ENCODE measurements at places on chromosomes 3 and 15.
A peak's percentile ranks its signal among the peaks of the same experiment; 100 is the strongest.

GRCh38 chr3:134464689-134465365, 21.0 kb downstream of the ANAPC13 start:
- DNase-seq: no peak

GRCh38 chr3:196694202-196694638, 17.8 kb downstream of the CEP19 start:
- peak; percentile 40 for DNase-seq

DNA sequence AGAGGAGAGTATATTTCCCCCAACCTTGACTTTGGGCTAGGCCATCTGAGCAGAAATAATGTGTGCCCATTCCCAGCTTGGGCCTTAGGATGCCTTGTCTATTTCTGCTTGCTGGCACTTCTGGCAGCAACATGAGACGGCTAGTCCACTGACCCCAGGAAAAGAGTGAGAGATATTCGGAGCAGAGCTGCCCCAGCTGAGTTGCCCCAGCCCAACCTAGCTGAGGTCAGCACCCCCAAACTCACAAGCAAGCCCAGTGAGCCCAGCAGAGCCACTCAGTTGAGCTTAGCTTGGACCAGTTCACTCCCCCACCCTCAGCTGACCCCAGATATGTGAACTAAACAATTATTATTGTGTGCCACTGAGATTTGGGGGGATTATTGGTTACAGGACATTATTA, 20.2 kb downstream of the ITGA11 start:
- DNase-seq: no peak

DNA sequence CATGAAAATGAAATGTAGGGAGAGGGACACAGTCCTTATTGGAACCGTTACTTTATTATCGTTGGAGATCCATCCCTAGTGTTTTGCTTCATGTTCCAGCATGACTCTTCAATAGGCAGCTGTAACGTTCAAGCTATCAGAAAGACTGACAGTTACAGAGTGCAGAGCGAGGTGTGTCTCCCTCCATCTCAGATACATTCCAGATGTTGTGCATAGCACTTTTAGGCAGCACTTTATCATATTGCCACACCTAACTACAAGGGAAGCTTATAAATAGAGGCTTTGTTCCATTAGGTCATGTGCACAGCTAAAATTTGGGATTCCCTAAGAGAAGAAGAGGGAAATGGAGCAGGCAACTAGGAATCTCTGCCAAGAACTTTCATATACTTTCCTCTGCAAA, 1009.6 kb downstream of the ROBO2 start:
- DNase-seq: no peak

DNA sequence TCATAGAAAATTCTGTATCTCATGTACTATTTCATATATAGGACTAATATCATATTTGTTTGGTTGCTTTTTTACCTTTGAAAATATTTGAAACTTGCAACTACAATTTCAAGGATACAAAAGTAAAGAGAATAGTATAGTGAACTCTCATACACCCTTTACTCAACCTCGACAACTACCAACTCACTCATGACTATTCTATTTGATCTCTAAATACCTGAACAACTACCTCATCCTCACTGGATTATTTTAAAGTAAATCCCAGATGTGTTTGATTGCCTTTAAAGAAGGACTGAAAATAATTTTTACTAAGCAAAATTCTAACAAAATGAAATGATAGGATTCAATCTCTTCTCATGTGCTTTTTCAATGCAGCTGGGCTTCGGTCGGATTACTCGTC, 12.1 kb downstream of the TMPRSS7 start:
- peak; percentile 21 for DNase-seq

DNA sequence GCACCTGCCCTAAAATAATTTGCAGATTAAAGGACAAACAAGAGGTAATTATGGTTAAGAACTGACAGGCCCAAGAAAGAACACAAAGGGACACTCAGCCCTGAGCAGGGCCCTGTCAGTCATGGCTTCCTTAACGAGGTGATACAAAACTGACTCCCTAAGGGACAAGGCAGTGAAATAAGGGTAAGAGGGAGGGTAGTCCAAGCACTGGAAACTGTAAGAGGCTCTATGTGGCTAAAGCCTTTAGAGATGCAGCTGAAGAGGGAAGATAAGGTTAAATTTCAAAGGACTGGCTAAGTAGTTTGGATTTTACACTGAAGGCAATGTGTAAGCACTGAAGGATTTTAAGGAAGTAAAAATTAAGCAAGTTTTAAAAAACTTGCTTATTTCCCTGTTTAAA, 3.9 kb downstream of the ATR start:
- no peak for DNase-seq

GRCh38 chr3:187777331-187777941, 32.2 kb upstream of the BCL6 start:
- no peak for DNase-seq

GRCh38 chr3:131067983-131068382, 41.3 kb downstream of the NEK11 start:
- DNase-seq: no peak

- DNase-seq: peak; percentile 76
These were observed 418.8 kb upstream of the ALCAM start for GRCh38 chr3:104947943-104948342.

GRCh38 chr3:184716622-184717398, 4.9 kb upstream of the MAGEF1 start:
- DNase-seq: peak; percentile 63

GRCh38 chr3:58799271-58799670, 132.7 kb upstream of the FAM3D start:
- DNase-seq: no peak

- peak; percentile 49 for DNase-seq
These were observed 2.1 kb downstream of the TRA2B start for GRCh38 chr3:185935465-185936272.

DNA sequence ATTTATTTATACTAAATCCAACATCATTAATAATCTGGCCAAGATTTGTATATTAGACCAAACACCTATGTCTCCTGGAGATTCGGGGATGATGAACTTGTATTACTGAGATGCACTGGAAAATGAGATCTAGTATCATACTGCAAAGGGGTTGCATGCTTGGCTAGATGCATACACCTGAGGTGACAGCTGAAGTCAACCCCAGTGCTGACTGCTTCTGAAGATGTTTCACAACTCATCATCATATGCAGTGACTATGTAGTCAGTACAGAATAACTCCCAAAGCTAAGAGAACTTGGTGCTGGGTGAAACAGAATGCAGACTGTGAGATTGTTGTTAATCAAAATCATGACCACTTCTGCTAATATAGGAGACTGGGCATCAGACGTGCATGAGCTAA, 1114.2 kb downstream of the NSUN3 start:
- DNase-seq: no peak

GRCh38 chr15:69834761-69835160, 263.0 kb downstream of the TLE3 start:
- peak; percentile 39 for DNase-seq

GRCh38 chr15:81023483-81024264, 23.0 kb downstream of the TLNRD1 start:
- peak; percentile 81 for DNase-seq

DNA sequence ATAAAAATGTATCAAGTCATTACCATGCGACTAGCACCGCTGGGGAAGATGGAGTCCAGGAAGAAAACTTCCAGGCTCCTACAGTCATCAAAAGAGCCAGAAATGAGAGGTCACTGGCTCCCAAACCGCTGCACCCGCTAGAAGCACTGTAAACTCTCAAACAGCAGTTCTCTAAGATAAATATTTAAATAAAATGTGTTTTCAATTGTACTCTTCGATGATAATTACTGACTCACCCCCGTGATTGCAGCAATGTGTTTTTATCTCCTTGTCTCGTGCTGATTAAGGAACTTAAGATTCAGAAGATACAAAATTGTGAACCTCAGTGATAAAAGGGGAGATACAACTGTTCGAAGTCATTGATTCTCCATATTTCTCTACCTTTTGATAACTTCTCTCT, 45.8 kb upstream of the FOXP1 start:
- DNase-seq: peak; percentile 69

DNA sequence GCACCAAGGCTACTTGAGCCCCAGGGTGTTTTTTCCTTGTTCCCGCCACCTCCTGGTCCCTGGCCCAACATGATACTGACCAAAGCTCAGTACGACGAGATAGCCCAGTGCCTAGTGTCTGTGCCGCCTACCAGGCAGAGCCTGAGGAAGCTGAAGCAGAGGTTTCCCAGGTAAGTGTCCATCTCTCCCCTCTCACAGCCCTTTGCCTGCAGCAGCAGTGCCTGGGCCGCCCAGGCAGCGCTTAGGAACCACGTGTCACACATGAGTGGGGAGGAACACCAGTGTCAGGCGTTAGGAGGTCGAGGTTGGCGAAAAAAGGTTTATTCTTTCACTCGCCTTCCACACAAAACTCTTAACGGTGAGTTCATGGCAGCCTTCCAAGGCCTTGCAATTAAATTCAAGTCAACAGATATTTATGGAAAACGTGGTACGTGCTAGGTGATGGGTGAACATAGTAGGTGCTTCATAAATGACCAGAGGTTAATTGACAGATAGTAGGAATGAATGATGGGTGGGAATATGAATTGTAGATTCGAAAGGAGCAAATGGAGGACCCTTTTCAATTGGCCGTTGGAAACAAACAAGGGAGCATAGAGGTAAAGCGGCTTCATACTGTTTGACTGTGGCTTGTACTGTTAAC, 486 bp downstream of the CDIN1 start:
- peak; percentile 28 for DNase-seq

DNA sequence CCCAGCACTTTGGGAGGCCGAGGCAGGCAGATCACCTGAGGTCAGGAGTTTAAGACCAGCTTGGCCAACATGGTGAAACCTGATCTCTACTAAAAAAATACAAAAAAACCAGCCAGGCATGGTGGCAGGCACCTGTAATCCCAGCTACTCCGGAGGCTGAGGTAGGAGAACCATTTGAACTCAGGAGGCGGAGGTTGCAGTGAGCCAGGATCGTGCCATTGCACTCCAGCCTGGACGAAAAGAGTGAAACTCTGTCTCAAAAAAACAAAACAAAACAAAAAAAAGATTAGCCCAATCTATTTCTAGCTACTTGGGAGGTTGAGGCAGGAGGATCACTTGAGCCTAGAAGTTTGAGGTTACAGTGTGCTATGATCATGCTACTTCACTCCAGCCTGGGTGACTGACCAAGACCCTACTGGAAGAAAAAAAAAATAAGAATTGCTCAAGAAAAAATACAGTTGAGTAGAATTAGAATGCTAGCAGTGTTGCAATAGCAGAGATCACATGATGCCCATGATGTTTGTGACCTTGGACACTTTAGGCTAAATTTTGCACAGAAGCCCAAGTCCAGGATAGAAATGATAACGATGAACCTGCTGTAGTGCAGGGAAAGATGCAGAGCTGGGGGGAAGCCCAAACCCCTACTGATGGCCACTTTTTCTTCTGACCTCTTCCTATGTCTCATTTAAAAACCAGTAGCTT, 162.2 kb downstream of the LPP start:
- DNase-seq: peak; percentile 54

DNA sequence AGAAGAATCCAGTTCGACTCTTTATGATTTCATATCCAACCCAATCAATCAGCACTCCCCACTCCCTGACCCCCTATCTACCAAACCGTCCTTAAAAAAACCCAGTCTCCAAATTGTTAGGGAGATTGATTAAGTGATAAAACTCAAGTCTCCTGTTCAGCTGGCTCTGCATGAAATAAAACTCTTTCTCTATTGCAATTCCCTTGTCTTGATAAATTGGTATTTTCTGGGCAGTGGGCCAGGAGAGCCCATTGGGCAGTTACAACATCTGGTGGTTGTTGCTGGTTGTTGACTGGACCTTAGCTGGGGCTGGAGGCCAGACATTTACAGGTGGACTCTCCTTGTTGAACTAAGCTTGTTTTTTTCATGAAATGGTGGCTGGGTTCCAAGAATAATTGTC, 642.3 kb downstream of the ROBO2 start:
- no peak for DNase-seq

DNA sequence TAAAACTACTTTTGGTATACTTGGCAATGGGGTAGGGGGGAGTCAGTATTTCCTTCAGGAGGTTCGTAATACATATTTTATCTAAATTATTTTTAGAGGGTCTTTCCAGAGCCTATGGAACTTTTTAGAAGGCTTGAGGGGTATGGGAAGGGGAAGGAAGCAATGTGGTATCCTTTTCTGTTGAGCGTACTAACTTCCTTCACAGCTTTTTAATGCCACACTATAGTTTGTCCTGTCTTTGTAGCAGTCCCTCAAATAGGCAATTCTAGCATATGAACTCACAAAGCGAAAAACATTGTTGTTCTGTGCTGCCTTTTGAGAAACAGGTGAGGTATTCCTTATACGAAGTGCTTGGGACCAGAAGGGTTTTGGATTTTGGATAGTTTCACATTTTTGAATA, 22.3 kb upstream of the P2RY13 start:
- DNase-seq: no peak

GRCh38 chr15:55694652-55695150, 48.3 kb downstream of the PRTG start:
- DNase-seq: peak; percentile 89

DNA sequence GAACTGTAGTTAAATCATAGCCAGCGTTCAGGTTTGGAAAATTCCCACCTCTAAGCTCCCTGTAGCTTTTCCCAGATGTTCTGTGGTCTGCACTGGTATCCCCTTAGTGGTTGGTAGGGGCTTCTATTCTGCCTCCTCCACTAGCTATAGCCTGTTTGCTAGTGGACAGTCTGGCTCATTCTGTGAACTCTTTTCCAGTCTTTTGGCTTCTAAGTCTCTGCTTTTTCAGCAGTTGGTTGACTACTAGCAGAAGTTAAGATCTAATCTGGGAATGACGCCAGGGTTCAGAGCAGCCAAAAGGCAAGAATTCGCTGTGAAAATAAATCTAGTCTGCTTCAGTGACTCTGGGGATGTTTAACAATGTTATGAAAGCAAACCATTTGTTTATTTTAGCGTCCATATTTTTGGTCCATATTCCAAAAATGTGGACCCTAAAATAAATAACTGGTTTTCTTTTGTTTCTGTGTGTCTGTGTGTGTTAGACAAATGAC, 73.7 kb upstream of the WDR72 start:
- peak; percentile 31 for DNase-seq
